ENCODE measurements at places on chromosomes 2 and 18.
A peak's percentile ranks its signal among the peaks of the same experiment; 100 is the strongest.

- DNase-seq, result no peak
Observed at GRCh38 chr2:34242763-34243123, 643.6 kb upstream of the FAM98A start.

- no peak for DNase-seq
Observed at GRCh38 chr2:36044411-36044810, 311.2 kb upstream of the CRIM1 start.

- DNase-seq, result no peak
Observed at GRCh38 chr2:9169349-9170107, 37.1 kb upstream of the ASAP2 start.

DNA sequence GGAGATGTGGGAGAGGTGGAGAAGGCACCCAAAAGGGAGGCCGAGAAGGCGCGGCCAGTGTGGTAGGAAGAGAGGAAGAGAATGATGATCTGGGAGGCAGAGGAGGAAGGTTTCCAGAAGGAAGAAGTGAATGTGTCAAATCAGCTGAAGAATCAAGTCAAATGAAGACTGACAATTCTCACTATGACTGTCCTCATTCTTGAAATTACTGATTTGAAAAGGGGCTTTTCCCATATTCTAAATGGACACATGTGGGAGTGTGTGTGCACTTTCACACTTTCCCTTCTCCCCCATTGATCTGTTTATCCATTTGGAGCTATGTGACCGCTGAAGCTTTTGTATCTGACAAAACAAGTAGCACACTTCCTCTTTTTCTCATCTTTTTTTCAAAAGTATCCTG is 6.1 kb downstream of the AFF3 start:
- no peak for DNase-seq

DNA sequence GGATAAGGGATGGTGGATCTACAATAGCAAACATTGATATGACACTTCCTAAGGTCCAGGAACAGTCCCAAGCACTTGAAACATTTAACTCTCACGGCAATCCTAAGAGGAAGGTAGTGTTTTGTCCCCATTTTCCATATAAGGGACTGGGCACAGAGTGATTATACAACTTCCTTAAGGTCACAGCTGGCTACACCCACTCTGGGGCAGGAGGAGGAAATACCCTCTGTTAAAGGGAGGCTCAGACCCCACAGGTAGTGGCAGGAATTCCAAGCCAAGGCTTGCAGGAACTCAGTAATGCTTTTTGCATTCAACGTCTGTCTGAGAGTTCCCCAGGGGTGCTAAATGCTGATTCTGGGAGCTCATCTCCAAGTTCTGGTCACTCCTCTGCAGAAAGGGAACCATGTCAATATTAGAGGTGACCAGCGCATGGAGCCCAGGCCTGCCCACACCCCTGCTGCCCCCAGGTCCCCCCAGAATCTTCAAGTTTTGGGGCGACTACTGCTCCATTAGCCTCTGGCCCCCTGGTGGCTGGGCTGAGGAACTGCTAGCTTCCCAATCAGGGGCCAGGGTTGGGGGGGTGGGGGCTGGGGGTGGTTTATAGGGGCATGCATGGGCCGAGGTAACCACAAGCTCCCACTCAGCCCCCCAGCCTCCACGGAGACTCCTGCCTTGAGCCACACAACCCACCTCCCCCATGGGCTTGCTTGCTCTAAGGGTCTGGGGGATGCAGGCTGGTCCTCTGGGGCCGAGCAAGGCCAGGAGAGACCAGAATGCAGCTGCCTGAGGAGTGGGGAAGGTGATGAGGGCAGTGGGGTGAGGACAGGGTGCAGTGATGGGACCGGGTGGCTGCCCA is 11.1 kb downstream of the OBSL1 start:
- no peak for DNase-seq

DNA sequence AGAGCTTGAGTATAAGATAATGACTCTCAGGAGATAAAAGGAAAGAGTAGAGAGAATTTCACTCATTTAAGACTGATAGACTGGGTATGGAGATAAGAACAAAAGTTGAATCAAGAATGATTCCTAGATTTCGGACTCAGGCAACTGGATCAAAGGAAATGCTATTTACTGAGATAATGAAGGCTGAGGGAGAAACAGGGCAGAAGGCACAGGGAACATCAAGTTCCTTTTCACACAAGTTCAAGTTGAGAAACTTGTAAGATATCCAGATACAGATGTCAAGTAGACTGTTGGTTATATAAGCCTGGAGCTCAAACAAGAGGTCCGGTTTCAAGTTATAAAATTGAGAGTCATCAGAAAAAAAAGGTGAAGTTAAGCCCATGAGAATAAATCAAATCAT is 360.8 kb downstream of the TNS1 start:
- DNase-seq, result no peak

- DNase-seq, result no peak
Observed at GRCh38 chr2:237254369-237254861, 159.5 kb downstream of the COL6A3 start.

GRCh38 chr2:173666171-173666888 is 298.8 kb downstream of the SP3 start:
- DNase-seq, result no peak

GRCh38 chr2:110772383-110772755 is 40.0 kb downstream of the ACOXL start:
- no peak for DNase-seq

DNA sequence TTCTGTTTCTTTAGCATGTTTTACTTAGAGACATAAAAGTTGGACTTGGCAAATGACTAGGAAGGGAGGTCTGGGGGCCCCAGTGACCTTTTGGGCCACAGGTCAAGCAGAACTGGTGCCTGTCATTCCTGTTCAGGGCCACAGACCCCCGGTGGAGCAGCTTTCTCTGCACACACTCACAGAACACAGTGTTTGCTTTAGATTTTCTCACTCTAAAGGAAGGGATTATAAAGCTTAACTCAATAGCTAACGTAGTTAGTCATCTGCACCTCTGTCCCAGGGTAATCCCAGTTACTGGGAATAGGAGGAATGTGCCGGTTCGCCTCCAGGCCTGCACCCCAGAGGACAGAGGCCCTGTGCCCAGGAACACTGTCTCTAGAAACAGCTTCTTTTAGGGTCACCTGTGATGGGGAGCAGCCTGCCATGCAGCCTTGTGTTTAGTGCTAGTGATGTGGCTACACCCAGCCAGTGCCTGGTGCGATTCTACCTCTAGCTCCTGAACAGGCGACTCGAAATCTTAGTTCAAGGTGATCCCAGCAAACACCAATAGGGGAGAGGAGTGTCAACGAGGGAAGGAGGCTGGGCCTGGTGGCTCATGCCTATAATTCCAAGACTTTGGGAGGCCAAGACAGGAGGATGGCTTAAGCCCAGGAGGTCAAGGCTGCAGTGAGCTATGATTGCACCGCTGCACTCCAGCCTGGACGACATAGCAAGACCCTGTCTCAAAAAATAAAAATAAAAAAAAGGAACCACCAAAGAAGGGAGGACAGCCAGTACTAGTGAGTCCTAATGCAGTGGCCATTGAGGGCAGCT is 11.6 kb downstream of the SPATA3 start:
- no peak for DNase-seq

- no peak for DNase-seq
Observed at GRCh38 chr2:194566907-194567660, 1089.9 kb upstream of the SLC39A10 start.

DNA sequence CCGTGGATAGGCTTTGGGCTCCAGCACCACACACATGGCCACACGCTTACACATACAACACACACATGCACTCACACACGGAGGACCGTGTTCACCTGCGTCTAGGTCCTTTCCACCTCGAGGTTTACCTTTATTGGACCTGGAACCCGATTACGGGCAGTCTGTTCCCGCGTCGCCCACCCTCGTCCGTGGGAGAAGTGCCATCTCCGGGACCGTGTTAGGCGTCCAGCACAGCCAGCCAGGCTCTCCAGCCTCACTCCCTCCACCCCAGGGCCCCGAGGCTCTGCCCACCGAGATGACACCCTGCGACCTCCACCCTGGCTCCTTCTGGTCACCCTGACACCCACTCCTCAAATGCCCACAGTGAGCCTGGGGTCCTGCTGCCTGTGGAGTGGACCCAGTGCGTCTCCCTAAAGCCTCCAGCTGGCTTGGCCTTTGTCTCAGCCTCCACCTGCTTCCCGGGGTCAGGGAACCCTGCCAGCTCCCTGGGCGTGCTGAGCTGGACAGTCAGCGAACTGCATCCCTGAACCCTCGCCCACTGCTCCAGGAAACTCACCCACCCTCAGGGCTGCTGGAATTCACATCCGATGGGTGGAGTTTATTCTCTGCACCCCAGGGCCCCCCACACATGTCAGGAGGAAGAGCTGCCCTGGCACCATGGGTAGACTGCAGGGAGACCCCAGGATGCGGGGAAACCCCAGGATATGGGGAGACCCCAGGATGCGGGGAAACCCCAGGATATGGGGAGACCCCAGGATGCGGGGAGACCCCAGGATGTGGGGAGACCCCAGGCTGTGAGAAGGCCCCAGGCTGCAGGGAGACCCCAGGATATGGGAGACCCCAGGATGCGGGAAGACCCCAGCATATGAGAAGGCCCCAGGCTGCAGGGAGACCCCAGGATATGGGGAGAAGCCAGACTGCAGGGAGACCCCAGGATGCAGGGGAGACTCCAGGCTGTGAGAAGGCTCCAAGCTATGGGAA is 33.0 kb downstream of the ADI1 start:
- DNase-seq, result no peak

DNA sequence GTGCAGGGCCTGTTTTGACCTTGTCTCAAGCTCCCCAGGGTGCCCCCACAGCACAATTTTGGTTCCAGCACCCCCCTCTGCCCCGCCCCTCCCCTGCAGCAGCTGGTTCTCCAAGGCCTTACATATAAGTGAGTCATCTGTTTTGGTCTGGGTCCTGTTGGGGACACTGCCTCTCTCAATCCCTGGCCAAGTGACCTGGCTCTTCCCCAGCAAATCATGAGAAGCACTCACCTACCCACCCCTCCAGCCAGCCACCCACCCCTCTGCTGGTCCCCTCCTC is 90.5 kb downstream of the INHBB start:
- DNase-seq, result no peak

DNA sequence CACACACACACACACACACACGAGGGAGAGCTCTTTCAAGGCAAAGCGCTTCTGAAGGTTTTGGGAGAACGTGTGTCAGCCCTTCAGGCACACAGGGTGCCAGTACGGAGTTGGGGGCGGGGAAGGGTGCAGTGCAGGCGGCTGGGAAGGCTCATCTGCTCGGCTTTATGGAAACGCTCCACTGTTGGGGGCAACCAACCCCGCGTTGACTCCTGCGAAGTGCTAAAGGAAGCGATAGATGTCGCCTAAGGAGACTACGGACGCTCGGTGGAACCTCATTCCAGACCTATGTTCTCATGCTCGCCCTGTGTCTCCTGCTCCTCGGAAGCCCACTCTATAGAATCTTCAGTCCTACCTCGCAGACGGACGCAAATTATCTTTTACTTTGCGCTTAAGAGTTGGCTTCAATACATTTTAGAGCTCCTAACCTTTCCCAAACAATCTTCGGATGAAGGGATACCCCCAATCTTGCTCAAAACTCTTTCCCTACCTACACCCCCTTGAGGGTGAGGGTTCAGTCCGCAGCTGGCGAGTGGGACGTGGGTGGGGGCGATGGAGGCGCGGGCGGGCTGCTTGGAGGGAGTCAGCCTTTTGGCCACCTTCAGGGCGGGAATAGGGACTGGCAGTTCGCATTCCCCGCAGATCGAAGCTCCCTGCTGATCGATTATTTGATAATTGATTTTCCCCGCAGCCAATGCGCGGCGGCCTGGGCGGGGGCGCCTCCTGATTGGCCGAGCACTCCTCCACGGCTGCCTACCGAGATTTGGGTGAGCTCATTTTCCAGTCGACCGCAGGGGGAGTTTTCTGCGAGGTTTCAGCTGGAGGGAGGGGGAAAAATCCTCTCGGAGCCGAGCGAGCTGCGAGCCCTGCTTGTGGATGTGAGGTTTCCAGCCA is 1.9 kb upstream of the MEIS1 start:
- DNase-seq, result peak; percentile 95

DNA sequence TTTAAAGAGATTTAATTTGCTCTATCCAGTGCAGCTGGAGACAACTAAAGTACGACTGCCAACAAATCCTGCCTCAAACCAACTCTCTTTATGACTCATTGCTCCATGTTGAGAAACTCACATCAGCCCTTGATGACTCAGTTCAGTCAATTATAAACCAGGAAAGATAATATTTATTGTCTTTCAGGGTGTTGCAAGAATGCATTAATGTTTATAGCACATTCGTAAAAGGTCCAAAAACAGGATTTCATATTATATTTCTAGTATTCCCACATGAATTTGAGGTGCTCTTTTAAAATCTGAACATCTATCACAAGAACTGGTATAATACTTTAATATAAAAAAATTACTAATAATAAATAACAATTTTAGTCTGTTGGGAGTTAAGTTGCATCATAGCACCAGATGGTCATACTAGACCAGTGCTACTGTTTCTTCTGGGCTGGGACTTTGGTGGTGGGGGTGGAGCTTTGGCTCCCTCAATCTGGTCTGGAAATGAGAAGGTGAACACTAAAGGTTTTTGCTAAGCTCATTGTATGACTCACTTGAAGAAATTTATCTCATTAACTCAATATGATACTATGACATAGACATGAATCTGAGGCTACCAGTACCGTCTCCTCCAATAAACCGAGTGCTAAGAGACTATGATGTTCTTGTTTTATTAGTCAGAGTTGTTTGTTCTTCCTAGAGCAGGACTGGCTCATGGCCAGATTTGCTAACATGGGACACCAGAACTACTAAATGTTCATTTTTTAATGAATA is 26.6 kb upstream of the MAP3K20 start:
- DNase-seq, result no peak

DNA sequence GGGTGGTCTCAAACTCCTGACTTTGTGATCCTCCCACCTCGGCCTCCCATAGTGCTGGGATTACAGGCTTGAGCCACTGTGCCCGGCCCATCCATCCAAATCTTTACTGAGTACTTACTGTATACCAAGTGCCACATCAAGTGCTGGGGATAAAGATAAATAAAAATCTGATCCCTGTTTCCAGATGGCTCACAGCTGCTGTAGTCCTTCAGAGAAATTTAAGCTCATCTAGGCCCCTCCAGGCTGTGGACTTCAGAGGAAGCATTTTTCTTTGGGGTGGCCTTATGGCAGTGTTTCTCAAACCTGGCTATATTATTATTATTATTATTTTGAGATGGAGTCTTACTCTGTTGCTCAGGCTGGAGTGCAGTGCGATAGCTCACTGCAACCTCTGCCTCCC is 33.7 kb upstream of the GTF2A1L start:
- DNase-seq, result no peak

DNA sequence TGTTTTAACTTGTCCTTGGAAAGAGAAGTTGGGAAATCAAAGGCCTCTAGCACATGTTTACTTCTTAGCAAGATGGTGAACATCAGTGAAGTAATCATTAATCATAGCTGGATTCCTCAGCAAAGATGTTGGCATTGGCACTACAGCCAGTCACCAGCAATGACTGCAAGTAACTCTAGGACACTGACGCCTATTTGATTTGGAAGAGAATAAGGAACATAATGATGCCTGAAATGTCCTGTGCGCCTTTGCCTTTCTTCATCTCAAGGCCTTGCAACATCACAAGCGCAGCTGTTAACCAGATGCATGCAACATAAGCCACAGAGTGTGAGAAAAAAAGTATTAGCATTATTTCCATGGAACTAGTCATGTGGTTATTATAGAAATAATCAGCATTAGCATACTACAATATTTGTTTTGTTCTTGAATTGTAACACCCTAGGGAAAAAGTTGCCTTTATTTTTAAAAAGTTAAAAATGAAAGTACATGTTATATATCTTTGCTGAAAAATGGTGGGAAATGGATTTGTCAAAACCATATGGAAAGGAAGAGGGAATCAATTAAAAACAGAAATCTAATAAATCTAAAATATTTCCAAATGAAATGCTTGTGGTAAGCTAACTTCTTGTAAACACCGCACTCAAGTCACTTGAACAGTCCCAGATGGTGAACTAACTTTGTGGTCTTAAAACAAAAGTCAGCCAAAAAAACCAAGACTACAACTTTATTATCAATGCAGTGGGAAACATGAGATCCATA is 55.6 kb downstream of the THADA start:
- no peak for DNase-seq

- no peak for DNase-seq
Observed at GRCh38 chr18:41058351-41059125, 896.5 kb upstream of the PIK3C3 start.

Measured in spinal cord (tissue), 10 donors.